Lung microvascular endothelial cell (primary cell): ENCODE measurements at places on chromosomes 5 and 9. TPM values are rescaled to one million over a fixed set of nuclear protein-coding genes. Genes with fewer than 3 reads are reported as not detected.

Gene STKLD1
- total RNA-seq, result 0.44 and 0.60 TPM in 2 replicates

Gene SLC9A3
- total RNA-seq, result 0.65 and 0.79 TPM in 2 replicates

Gene ABO
- 0.22 and 0.79 TPM in 2 replicates for total RNA-seq

DNA sequence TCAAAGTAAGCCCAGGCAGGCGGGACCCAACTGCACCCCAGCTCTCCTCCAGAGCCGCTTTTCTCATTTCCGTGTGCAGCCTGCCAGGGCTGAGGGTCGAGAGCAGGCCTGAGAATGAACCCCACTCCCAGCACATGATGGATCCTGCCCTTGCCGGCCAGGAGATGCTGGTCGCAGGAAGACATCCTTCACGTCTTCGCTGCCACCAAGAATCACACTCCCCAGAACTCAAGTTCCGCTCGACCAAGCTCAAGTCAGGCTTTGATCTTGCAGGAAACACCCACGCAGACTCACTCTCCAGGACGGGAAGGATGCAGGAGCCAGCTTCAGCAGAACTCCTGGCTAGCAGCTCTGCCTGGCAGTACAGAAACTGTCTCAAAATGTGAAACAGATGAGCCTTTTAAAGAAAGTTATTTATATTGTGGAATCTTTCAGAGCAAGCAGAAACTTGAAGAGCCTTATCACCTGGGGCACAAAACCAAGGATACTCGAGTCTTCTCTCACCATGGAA lies 102.4 kb downstream of the ROR2 start:
- DNase-seq, result no peak

DNA sequence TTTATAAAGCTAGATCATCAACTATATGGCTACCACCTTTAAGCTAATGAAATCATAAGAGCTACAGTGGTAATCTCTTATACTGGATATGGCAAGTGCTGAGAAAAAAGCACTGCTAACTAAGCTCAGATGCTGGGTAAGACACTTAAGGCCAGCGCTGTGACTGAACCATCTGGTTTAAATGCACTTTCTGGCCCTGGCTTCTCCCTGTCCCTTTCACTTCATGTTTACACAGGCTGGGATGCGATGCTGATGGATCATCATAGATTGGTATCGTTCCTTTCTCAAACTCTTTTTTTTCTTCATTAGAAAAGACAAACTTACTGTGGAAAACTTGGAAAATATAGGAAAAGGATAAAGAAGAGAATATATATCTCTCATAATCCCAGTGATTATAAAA lies 52.3 kb downstream of the KIF24 start:
- no peak for DNase-seq

- no peak for DNase-seq
Measured at GRCh38 chr9:136862849-136863622, 3.1 kb downstream of the EDF1 start.

- peak; percentile 78 for DNase-seq
Measured at GRCh38 chr9:131755541-131756198, 15.8 kb upstream of the RAPGEF1 start.

GRCh38 chr5:124889486-124889825 lies 143.0 kb upstream of the ZNF608 start:
- DNase-seq, result no peak

DNA sequence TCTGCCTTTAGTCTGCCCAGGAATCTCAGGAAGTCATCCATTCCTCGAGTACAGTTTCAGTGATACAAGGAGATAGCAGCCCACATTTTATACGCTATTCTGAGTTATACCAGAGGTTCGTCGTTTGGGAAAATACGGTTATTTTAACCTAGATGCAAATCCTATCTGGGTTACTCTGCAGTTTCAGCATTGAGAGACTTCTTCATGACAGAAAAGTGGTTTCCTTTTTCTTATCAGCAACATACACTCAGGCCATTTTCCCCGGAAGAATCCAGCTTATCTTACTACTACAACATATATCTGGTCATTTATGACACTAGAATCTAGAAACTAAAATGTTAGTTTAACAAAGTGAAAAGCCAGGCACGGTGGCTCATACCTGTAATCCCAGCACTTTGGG lies 83.4 kb upstream of the IQGAP2 start:
- DNase-seq, result no peak
